ENCODE measurements at places on chromosomes 3 and 15. TPM values are rescaled to one million over a fixed set of nuclear protein-coding genes. Genes with fewer than 3 reads are reported as not detected.
A peak's percentile ranks its signal among the peaks of the same experiment; 100 is the strongest.

DNA sequence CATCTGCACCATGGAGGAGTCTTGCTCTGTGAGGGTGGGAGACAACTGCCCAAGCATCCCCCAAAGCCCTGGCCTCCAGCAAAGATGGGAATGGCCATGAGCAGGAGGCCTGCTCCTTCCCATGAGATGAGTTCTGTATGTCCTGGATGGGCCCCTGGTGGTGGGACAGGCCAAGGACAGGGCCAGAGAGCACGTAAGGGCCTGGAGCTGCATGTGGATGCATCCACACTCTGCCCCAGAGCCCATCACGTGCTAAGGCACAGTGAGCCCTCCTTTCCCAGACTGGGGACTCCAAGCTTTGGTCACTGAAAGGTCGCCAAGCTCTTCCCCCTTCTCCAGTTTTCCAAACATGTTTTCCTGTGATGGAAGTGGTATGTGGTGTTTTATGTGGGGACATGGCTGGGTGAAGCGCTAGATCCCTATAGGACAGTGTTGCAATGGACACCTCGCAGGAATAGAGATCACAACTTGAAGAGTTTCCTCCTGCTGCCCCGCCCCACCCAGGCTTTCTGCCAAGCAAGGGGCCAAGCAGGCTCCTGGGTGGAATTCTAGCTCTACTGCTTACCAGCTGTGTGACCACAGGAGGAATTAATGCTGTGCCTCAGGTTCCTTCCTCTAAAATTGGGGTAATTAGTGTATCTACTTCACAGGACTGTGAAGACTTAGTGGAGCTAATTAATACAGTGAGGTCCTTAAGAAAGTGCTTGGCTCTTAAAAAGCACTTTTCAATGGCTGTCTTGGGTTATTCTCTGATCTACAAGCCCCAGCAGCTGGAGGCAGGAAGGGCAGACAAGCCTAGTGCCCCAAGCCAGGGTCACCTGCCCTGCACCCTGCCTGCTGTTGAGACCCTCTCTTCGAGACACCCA is 106.4 kb upstream of the RPL32 start:
- DNase-seq, result peak; percentile 62

- DNase-seq, result no peak
Observed at GRCh38 chr3:194872669-194872977, 186.9 kb downstream of the FAM43A start.

- DNase-seq, result no peak
Observed at GRCh38 chr3:25458420-25458814, 30.4 kb downstream of the RARB start.

DNA sequence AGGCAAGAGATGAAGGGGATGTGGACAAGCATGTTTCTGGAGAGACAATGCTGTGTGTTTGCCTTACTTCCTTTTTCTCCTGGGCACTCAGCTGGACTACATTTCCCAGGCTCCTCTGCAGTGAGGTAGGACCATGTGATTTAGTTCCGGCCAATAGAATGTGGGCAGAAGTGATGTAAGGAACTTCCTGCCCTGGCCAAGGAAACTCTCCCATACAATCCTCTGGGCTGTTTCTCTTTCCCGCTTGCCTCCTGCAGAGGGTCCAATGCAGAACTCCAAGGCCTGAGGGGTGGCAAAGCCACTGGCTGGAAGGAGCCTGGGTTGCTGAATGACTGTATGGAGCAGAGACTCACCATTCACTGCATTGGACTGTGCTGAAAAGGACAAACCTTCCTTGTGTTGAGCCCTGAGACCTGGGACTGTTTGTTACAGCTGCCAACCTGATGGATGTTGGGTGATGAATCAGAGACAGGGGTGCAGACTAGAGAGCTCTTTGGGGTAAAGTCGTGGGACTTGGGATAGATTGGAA is 82.7 kb upstream of the SLC6A6 start:
- no peak for DNase-seq

Gene MEGF11
- total RNA-seq, result not detected
